NCI-H82 (cell line): ENCODE measurements at places on chromosomes 6 and 20.

GRCh38 chr6:166951670-166952060, 4.7 kb downstream of the RNASET2 start:
- peak; percentile 25 for DNase-seq

DNA sequence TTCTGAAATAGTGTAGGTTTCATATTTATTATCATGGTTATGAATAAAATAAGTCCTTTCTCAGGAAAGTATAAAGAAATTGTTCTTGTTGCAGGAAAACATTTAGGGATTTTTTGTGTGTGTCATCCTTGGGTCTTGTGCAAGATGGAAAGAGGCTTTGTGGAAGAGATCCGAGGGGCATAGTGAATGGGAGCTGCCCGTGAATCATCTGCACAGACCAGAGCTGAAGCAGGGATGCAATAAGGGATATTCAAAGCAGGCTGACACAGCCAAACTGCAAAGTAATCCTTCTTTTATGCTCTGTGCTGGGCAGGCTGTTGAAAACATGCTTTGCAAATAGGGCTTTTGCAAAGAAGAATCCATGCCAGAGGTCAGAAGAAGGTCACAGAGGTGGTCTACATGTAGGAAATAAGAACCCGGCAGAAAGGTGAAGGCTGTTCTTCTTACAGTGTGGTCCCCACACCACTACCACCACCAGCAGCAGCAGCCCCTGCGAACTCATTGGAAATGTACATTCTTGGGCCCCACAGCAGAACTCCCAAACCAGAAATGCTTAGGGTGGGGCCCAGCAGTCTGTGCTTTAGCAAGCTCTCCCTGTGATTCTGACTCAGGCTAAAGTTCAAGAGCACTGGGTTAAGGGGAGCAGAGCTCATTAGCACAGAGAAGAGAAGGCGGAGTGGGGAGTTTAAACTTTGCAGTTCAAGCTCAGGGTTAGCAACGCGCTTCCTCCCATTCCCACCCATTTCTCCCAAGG, 237.6 kb downstream of the QKI start:
- DNase-seq, result no peak

GRCh38 chr6:53603386-53604116, 58.6 kb upstream of the GCLC start:
- no peak for DNase-seq

GRCh38 chr6:11076540-11076939, 17.1 kb upstream of the SMIM13 start:
- DNase-seq, result no peak

DNA sequence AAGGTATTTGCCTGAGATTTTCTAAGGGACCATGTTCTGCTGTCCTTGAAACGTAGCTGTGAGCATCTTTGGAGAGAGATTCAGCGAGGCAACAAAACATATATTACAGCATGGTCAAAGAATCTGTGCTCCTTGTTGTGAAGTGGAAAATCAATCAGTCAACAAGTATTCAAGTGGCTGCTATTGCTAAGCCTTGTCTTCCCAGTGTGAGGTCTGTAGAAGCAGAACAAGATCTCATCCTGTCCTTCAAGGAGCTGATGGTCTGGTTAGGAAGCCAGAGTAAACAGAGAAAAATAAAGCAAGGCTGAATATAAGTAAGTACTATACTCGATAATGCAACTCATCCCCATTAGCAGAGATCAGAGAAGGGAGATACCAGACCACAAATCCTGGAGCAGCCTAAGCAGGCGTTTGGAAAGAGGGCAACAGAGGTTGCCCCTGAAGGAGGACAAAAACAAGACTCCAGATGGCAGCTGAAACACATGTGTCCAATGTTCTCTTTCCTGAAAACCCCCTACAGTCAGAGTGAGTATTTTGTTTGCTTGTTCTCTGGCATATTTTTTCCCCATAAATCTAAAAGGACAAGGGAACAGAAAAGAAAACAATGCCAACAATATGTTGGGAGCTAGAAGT, 392.0 kb downstream of the SYNE1 start:
- DNase-seq, result peak; percentile 81

DNA sequence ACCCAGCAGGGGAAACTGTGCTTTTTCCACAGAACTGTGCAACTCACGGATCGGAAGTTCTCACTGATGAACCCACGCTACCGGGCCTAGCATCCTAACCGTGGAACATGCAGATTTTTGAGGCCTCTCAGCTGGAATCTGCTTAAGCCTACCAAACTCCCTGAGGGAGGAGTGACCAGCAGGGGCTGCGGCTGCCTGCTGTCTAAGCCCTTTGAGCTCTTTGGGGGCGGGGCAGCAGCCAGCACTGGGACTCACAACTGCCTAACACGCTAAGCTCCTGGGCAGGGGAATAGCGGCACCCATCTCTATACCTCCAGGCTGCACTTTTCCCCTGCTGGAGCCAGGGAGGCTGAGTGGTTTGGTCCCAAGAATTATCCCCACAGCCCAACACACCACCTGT, 20.4 kb upstream of the METTL24 start:
- peak; percentile 98 for DNase-seq

DNA sequence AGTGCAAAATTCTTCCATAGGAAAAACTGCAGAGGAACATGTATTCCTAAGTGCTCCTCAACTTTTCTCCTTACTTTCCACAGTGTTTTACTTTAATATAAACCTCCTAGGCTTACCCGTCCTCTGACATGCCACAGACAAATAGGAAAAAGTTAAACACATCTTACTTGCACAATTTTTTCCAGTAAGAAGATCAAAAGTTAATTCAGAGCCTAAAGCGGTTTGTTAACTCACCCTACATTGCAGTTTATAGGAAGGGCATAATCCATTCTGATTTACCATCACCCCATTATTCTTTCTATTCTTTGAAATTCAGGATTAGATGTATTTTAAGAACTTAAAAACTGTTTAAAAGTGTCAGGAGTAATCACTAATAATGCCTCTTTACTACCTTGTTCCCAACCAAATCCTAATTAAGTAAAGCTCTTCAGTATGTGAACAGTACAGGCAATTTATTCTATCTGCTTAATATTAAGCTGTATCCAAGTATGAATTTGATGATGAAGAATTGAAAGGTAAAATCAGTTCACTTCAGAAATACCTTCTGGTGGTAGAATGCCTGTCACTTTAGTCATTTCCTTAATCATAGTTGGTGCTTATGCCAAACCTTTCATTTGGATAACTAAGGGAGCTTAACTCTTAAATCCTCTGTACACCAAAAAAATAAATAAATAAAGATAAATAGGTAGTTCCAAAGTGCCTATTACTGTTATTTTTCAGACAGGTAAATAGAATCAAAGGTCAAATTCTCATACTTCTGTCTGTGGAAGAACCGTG, 292.0 kb downstream of the ALDH8A1 start:
- no peak for DNase-seq

- no peak for DNase-seq
These were observed 170.9 kb downstream of the UBE3D start for GRCh38 chr6:82894653-82895259.

DNA sequence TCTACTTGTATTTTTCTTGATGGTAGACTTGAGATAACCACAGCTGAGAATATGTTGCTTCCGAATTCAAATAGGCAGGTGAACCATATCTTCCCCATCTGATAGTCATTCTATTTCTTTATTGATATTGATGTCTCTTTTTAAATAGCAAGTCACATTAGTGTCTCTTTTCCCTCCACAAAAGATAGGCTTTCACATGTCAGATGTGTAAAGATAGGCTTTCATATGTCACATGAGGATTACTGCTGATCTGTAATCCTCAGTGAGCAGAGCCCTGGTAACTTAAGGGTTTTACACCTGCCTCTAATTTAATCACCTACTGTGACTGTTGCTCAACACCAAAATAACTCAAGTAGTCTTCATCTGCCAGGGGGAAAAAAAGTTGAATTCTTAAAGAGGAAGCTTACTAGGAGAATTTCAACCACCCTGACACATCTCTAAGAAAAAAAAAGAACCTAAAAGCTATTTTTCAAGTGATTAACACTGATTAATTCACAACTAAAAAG, 45.3 kb upstream of the TRDN start:
- DNase-seq, result peak; percentile 90

DNA sequence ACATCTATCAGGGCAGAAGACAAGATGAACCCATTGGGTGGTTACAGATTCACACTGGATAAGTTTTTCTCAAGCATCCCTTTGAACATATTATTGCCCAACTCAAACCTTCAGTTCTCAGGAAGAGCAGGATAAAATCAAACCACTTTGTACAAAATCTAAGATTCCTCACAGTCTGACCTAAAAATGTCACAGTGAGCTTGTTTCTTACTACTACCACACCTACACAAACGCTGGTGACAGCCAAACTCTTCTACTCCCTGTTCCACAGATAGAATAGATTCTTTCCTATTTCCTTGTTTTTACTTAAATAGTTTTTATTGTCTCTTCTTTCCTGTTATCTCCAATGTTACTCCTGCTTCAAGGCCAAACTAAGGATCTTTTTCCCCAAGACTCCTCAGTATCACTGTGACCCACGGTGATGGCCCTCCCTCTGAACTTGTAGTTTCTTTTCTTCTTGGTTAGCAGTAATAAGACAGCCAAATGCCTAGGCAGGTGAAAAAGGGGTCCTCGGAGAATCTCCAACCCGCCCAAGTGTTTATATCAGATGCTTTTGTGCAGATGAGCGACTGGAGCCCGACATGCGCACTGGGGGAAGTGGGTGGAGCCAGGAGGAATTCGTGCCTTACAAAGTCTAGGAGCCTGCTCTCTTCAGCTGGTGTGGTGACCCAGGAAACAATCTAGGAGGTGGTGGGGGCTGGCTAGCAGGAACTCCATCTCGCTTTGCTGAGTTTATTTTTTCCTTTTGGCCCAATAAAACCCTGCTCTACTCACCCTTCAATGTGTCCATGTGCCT, 53.4 kb downstream of the SEL1L2 start:
- no peak for DNase-seq

DNA sequence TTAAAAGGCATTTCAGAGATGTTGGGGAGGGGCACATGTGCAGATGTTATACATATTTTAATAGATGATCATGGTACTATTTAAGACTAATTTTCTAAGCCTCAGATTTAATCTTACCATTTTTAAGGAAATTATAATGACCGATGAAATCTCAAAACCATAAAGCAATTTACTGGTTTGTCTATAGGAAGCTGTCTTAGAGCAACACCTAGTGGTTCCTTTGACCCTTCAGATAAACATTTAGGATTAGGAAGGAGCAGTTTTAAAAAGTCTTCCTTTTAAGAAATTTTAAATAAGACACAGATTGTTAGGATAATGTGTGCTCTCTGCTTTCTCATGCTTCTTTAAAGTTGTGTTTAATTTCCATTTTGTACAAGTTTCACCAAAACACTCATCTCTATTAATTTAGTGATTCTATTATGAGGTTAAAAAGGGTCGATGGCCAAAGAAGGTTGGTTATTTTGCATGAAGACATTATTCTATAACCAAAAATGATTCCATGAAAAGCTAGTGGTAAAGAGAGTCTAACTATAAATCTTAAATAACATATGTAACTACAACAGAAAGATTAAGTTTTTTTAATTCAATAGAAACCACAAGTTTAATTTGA, 376.4 kb downstream of the HACE1 start:
- peak; percentile 21 for DNase-seq
